ENCODE measurements at places on chromosomes 2 and 18.
A peak's percentile ranks its signal among the peaks of the same experiment; 100 is the strongest.

- no peak for DNase-seq
Observed at GRCh38 chr2:46300406-46300832, 3.2 kb downstream of the EPAS1 start.

GRCh38 chr2:451495-451894, 163.6 kb upstream of the ALKAL2 start:
- DNase-seq = no peak

DNA sequence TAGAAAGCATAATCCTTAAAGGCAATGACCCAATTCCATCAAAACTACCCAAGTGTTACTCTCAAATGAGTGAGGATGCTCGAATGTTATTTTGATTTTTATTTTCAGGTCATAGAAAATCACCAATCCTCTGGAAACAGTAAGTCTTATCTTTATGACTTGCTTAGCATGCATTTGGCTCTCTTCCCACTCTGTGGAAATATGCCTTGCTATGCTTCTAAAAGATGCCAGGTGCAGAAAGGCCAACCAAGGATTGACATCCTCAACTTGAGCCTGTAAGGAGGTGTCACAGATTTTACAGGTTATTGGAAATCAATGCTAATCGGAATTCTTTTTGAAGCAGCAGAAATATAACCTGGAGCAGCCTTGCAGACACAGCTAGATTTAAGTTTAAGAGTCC, 543.9 kb upstream of the LINC00305 start:
- peak; percentile 8 for DNase-seq

DNA sequence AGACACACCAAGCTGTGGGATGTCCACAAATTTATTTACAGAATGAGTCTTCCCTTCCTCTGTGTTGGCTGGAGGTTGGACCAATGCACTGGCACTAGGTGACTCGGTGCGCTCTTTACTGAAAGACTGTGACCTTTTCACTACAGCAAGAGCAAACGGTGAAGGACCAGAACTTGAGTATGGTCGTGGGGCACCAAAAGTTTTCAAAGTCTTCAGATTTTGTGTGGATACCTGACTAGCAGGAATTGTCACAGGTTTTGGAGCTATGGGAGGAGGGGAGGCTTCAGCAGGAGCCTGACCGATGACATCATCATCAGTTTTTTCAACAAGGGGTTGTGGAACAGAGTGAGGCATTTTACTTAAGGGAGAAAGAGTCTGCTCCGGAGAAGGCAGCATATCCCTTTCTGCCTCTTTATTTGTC, 73.0 kb upstream of the GRB14 start:
- no peak for DNase-seq

DNA sequence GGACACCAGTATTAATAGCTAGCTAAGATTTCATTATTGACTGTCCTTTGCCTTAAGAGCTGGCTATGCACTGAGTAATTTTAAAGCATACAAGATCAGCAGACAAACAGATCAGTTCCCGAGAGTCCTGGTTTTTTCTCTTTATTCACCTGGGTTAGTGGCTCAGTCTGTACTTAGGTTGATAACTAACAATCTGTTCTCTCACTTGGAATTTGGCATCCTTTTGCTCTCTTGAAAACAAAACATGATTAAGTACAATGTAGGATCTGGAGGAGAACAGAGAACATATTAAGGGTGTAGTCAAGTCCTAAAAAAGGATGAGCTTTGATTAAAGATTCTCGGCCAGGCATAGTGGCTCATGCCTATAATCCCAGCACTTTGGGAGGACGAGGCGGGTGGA, 16.6 kb downstream of the ARPC2 start:
- DNase-seq = no peak

- no peak for DNase-seq
Observed at GRCh38 chr18:39211461-39211860, 1645.9 kb upstream of the CELF4 start.

- no peak for DNase-seq
Observed at GRCh38 chr18:45337477-45337876, 277.8 kb upstream of the SLC14A2 start.

- DNase-seq = peak; percentile 42
Observed at GRCh38 chr2:43225788-43226557, 433 bp downstream of the ZFP36L2 start.

DNA sequence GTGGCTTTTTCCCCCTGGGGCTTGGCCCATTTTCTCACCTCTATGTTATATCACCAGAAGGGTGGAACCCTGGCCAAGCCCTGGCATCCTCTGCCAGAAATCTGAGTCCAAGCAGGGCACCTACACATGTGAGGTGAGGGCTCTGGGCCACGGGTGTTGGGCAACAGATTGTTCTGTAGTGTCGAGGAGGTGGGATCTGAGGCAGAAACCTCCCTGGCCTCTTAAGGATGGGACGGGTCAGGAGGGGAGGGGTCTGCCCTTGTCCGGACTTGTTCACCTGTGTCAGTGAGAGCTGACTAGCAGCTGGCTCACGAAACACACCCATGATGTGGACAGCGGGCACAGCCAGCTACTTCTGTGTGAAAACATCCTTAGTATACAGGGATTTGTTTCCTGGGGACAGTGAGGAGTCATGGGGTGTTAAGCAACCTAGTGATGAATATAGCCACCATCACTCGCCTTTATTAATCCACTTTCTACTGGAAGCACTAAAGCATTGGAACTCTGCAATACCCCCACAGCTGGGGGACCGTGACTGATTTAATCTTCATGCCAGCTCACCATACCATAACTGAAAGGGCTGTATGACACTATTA, 35.6 kb downstream of the EPAS1 start:
- no peak for DNase-seq

- peak; percentile 12 for DNase-seq
Observed at GRCh38 chr2:72325592-72326422, 178.1 kb upstream of the CYP26B1 start.

- DNase-seq = peak; percentile 97
Observed at GRCh38 chr2:146874260-146874658, 970.6 kb upstream of the ACVR2A start.

DNA sequence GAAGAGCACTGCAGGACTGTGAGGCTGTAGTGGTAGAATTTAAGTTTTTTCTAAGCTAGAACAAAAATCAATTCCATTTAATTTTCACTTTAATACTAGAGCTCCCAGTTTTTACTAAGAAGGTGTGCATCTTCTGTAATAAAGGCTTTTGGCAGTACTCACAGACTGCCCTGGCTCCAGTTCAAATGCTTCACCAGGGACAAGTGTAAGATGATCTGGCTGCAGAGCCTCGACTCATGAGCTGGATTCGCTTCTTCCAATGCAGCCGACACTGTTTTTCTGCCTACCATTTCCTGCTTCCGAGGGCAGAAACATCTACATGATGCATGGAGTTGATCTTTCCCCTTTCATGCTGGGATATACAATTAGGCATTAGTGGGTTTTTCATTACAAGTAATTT, 87.0 kb downstream of the FARSB start:
- peak; percentile 52 for DNase-seq

DNA sequence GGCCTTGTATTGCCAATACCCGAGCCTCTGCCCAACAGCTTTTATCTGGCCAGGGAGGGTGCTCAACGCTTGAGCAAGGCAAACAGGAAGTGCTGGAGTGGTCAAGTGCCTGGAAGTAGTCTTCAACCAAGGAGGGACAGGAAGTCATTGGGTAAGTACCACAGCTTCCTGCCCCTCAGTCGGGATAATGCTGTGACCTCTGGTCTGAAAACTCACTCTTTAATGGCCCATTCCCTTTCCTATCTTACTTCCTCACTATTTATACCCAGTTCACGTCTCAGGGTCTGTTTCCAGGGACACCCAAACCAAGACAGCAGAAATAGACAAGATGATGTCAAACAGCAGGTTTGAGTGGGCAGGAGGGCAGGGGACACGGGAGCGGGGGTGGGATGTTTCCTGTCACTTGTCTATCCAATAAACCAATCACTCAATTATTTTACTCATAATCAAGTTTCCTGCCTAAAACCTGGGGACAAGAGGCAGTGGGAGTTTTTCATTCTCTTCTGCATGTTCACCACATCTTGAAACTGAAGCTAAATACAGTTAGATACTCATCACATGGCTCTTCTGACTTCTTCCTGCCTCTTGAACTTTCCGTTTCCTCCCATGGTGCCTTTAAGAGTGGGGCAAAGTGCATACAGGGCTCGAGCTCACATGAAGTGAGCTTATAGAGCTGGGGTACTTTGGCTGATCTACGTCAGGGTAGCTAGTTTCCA, 68.9 kb upstream of the CAB39 start:
- DNase-seq = no peak

- DNase-seq = peak; percentile 75
Observed at GRCh38 chr2:166653185-166653813, 159.2 kb upstream of the SCN7A start.

GRCh38 chr18:62767321-62767720, 52.0 kb downstream of the PHLPP1 start:
- no peak for DNase-seq

GRCh38 chr18:78368726-78369125, 610.9 kb upstream of the SALL3 start:
- no peak for DNase-seq

GRCh38 chr18:48279312-48279711, 129.9 kb downstream of the ZBTB7C start:
- DNase-seq = no peak

DNA sequence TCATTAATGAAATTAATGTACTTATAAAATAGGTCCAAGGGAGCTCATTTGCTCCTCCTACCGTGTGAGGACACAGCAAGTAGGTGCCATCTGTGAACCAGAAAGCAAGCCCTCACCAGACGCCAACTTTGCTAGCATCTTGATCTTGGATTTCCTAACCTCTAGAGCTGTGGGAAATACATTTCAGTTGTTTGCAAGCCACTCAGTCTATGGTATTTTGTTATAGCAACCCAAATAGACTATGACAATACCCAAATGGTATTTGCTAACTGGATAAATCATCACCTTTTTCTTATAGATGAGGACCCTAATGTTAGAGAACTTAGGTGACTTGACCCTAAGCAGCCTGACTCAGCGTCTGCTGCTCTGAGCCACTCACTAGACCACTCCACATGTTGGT, 379.6 kb downstream of the HRH4 start:
- DNase-seq = no peak

- DNase-seq = no peak
Observed at GRCh38 chr2:133642791-133643191, 74.5 kb upstream of the NCKAP5 start.

GRCh38 chr18:59040770-59041148, 98.9 kb upstream of the SEC11C start:
- no peak for DNase-seq

- peak; percentile 70 for DNase-seq
Observed at GRCh38 chr2:98149333-98149697, 62.3 kb downstream of the VWA3B start.

DNA sequence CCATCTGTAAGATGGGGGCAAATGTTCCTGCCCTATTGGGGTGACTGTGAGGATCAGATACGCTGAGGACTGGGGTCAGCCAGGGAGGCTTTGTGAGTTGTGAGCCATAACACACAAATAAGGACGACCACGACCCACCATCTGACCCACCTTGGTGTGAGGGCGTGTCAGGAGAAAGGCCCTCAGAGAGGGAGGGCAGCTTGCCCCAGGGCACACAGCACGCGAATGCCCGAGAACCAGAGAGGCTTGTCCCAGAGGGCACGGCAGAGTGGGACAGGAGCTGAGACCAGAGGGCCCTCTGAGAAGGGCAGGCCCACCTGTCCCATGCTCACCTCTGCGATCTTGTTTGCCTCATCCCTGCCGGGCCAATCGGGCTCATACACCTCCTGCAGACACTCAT, 36.7 kb downstream of the BIN1 start:
- DNase-seq = no peak

DNA sequence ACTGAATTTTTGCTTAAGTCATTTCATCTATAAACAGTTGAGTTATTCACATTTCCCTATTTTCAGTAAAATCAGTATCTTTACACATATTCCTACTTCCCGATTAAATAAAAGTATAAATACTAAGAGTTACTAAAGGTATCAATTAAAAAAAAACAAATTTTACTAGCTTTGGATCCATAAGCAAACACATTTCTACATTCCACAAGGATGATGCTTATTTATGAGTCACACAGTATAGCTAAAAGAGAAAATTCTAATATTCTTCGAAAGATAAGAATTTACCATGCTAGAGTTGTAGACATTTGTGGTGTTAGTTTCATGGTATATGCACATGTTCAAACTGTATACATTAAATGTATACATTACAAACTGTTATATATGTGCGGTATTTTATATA, 23.7 kb downstream of the PGAP1 start:
- no peak for DNase-seq

DNA sequence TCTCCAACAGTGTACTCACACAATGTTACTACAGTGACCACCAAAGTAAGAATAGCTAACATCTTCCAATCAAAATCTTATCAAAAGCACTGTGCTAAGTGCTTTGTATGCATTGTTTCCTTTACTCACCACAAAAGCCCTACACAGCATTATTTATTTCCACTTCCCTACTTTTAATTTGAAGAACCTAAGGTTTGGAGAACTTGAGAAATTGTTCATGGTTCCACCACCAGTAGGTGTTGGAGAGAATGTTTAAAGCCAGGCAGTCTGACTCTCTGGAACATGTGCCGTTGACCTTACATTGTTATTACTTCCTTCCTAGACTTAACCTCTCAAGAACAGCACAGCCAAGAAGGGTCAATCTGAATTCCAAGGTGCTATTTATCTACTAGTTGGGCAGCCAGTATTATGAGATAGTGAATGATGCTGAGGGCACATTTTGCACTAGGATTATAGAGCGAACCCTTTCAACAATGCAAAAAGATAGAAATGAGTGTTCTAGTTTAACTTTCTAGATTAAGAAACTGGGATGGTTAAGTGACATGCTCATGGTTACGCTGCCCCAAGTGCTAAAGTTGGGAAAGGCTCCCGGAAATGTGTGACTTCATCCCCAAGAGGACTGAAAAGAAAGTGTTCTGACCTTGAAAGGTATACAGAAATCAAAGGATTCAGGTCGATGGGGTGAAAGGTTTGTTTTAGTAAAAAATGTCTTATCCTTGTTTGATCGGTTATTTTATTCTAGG, 55.2 kb upstream of the FAM136A start:
- no peak for DNase-seq

DNA sequence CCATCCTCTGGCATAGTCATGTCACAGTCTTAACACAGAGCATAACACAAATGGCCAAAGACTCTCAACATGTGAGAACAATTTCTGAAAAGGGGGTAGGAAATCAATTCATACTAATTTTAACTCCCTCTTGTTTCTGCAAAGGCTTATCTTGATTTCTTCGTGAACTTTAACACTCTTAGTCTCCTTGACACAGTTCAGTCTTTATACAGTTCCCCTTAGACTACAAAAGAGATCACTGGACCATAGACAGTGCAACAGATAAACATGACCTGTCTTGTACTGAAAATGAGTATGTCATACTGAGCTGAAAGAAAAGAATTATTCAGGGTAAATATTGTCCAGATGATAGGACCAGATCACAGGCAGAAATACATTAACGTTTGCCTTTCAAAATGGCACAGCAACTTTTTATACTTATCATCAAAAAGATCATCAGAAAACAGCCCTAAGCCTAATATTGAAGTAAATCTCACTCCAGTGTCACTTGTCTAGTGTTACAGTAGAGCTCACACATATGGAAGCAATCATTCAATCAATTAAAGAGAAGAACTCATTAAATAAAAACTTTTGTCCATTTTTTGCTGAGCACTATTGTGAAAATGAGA, 56.4 kb upstream of the VRK2 start:
- DNase-seq = no peak

DNA sequence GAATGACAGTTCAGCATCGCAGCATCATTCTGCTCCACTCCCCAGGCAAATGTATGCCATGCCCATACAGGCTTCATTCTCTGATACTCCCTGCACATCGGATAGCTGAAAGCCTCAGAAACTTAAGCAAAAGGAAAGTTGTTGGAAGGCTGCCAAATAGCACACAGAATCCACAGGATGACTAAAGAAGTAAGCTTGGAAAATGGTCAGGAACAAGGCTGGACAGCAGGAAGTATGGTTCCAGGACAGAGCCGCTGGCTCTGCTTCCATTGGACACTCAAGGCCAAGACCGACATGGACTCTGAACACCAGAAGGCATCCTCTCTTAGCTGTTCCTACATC, 256.5 kb downstream of the CDH20 start:
- peak; percentile 33 for DNase-seq
